ENCODE measurements at places on chromosomes 3 and 15. TPM values are rescaled to one million over a fixed set of nuclear protein-coding genes. Genes with fewer than 3 reads are reported as not detected.

- no peak overlapping the region for H3K27ac ChIP-seq
- H3K27me3 ChIP-seq = no peaks in the 10 kb centered on the region
- no peaks in the 10 kb centered on the region for H3K36me3 ChIP-seq
- H3K4me1 ChIP-seq = peaks cover 2% of the 10 kb centered on the region
- DNase-seq = peak; percentile 32
These were observed 198.9 kb upstream of the LPP start for GRCh38 chr3:187954873-187955586.

- no peaks in the 10 kb centered on the region for H3K4me1 ChIP-seq
- no peaks in the 10 kb centered on the region for H3K36me3 ChIP-seq
- H3K27ac ChIP-seq = no peak overlapping the region
- H3K4me3 ChIP-seq = no peak overlapping the region
- no peaks in the 10 kb centered on the region for H3K27me3 ChIP-seq
- DNase-seq = no peak
These were observed 4.0 kb upstream of the SPSB4 start for GRCh38 chr3:141047168-141047567.

GRCh38 chr3:41847679-41848078, 114.2 kb downstream of the ULK4 start:
- no peaks in the 10 kb centered on the region for H3K36me3 ChIP-seq
- H3K27ac ChIP-seq = no peak overlapping the region
- H3K27me3 ChIP-seq = no peaks in the 10 kb centered on the region
- H3K4me3 ChIP-seq = no peak overlapping the region
- no peaks in the 10 kb centered on the region for H3K4me1 ChIP-seq
- no peak for DNase-seq

DNA sequence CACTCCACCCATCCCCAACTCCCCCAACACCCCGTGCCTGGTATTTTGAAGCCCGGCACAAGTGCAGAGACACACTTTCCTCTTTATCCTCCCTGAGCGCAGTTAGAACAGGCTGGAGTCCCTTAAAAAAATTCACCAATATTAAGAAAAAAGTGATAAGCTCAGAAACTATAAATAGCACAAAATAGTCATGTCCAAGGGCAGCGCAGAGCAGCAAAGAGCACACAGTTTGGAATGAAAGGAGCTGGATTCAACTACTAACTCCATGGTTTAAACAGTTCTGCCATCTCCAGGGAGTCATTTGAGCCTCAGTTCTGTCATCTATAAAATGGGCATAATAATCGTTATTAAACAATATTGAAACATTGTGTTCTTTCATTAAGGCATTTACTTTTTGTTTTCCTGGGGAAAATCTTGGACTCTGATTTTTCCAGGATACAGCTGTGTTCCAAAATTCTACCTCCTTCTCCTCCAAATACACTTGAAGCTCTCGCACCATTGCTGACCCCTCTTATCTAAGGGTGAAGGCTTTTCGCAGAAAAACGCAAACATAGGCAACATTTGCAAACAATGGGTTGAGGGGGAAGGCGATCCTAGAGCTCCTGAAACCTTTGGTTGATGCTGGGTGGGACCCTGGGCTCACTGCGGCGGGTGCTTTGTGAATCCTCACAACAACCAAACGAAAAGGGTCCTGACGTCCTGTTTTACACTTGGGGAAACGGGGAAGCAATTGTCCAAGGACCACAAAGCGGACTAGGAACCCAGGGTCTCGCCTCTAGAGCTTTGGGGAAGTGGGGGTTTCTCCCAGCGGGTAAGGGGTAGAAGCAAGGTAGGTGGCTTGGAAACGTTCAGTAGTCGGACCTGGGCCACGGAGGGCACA, 41.8 kb downstream of the EPHB3 start:
- peak overlapping the region; percentile 76 for H3K27ac ChIP-seq
- no peaks in the 10 kb centered on the region for H3K36me3 ChIP-seq
- H3K27me3 ChIP-seq = no peaks in the 10 kb centered on the region
- peak overlapping the region; percentile 41 for H3K4me3 ChIP-seq
- DNase-seq = no peak

DNA sequence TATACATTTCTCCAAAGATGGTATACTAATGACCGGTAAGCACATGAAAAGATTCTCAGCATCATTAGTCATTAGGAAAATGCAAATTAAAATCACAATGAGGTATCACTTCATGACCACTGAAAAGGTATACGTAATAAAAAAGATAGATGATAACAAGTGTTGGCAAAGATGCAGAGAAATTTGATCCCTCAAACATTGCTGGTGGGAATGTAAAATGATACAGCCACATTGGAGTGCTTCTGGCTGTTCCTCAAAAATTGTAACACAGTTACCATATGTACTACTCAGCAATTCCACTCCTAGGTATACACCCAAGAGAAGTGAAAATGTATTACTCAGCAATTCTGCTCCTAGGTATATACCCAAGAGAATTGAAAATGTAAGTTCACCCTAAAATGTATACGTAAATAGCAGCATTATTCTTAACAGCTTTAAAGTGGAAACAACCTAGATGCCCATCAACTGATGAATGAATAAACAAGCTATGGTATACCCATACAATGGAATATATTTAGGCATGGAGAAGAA, 25.0 kb upstream of the KY start:
- no peaks in the 10 kb centered on the region for H3K36me3 ChIP-seq
- no peak for DNase-seq
- H3K27ac ChIP-seq = no peak overlapping the region
- no peaks in the 10 kb centered on the region for H3K4me1 ChIP-seq
- H3K4me3 ChIP-seq = no peak overlapping the region

DNA sequence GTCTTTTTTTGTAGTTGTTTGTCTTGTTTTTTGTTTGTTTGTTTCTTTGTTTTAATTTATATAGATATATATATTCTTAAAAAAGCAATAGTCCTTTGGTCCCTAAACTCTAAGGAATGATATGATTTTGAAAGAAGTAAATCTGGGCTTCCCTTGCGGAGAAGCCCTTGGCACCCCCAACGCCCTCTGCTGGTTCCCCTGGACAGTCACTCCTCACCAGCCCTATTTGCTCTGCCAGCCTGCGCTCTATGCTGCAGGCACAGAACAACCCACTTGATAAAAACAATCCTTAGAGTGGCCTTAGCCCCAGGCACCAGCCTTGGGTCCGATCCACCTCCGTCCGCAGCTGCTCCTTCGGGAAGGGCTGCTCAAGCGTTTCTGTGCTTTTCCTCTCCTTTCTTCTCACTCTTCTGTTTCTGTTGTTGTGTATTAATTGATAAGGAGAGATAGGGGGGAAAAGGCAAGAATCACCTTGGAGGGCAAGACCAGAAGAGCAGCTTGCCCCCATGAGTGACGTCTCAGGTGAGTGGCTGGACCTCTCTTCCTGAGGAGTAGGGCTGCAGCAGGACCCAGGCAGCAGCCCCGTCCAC, 13.7 kb upstream of the PARP6 start:
- DNase-seq = no peak
- H3K4me1 ChIP-seq = no peaks in the 10 kb centered on the region
- H3K36me3 ChIP-seq = no peaks in the 10 kb centered on the region
- H3K27ac ChIP-seq = no peak overlapping the region

- peak overlapping the region; percentile 86 for H3K4me3 ChIP-seq
- H3K27ac ChIP-seq = peak overlapping the region; percentile 42
- peak; percentile 85 for DNase-seq
- no peaks in the 10 kb centered on the region for H3K27me3 ChIP-seq
- peaks cover 3% of the 10 kb centered on the region for H3K4me1 ChIP-seq
These were observed 980 bp upstream of the RAB27A start for GRCh38 chr15:55290528-55291057.

The MOBP gene
- 0.72 TPM for total RNA-seq

The CYP11A1 gene
- total RNA-seq = 61.3 TPM

The MYLK gene
- total RNA-seq = 50.2 TPM

The GPR160 gene
- 0.48 TPM for total RNA-seq
